ENCODE measurements at places on chromosomes 1 and 21.

DNA sequence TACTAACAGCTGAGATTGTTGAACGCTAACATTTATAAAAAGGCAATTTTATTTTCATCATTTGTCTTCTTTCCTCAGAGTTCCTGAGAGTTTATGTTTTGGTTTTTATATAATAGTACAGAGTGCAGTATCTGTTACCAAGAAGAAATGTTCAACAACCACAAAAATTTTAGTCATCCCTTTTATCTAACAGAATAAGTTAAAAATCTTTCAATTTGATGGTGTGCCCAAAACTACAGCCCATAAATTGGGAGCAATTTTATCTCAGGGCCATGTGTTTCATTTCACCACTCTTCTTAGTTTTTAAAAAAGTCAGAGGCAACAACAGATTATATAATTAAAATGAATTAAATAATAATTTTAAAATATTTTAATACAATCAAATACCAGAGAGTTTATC lies 37.1 kb downstream of the NEXN start:
- DNase-seq = no peak

GRCh38 chr21:26115899-26116298 lies 54.7 kb downstream of the APP start:
- DNase-seq = no peak

GRCh38 chr1:82445827-82446226 lies 645.1 kb downstream of the ADGRL2 start:
- DNase-seq = no peak

GRCh38 chr1:232472485-232473041 lies 157.4 kb downstream of the SIPA1L2 start:
- DNase-seq = no peak

DNA sequence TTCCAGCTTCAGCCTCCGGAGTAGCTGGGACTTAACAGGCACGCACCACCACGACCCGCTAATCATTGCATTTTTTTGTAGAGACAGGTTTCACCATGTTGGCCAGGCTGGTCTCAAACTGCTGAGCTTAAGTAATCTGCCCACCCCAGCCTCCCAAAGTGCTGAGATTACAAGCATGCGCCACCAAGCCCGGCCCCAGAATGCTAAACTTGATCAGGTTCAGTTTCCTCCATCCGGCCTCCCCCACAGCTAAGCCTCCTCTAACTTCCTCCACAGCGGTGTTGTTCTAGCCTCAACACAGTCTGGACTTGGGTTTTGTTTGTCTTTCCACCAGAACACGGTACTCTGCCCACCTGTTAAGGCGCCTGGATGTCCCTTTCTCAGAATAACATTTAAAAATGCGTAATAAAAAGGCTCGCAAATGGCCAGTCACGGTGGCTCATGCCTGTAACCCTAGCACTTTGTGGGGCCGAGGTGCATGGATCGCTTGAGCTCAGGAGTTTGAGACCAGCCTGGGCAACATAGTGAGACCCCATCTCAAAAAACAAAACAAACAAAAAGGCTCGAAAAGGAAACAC lies 2.4 kb downstream of the PARP1 start:
- DNase-seq = no peak

GRCh38 chr1:158035976-158036583 lies 42.6 kb downstream of the KIRREL1 start:
- DNase-seq = no peak

- no peak for DNase-seq
Observed at GRCh38 chr1:113677250-113678158, 81.8 kb downstream of the PHTF1 start.

GRCh38 chr1:220527279-220527907 lies 543 bp upstream of the MARK1 start:
- DNase-seq = no peak

- DNase-seq = no peak
Observed at GRCh38 chr1:33277488-33278084, 21.3 kb downstream of the ZNF362 start.

- no peak for DNase-seq
Observed at GRCh38 chr1:243489681-243490546, 234.1 kb downstream of the SDCCAG8 start.

DNA sequence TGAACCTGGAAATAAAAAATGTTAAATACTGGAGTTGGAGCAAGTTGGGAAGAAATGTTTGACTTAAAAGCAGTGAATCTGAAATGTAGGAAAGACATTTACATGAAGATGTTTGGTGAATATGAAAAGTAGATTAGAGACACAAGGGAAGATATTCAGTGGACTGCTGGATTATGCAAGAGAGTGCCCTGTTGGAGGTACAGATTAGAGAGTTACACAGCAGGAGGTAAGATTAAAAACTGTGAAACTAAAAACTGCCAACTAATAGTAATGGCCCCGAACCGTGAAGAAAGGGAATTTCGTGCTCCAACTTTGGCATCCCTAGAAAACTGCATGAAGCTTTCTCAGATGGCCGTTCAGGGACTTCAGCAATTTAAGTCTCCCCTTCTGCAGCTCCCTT lies 375.4 kb downstream of the DPYD start:
- DNase-seq = no peak

DNA sequence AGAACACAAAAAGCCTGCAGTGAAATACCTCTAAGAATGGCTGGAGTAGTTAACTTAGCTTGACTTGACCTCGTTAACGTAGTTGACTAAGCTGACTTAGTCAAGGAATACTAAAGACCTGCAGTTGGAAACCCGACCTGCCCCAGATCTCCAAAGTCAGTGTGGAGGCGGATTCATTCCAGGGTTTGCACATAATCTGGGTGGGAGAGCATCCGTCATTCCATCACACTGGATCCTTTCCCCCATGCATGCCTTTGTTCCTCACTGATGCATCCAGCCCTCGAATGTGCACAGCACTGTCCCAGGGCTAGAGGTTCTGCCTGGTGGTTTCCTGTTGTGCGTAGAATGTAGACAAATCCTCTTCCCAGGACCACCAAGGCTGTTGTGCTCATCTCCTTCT lies 76.4 kb downstream of the KCNN3 start:
- DNase-seq = no peak

GRCh38 chr1:245079021-245079609 lies 75.7 kb upstream of the KIF26B start:
- no peak for DNase-seq

DNA sequence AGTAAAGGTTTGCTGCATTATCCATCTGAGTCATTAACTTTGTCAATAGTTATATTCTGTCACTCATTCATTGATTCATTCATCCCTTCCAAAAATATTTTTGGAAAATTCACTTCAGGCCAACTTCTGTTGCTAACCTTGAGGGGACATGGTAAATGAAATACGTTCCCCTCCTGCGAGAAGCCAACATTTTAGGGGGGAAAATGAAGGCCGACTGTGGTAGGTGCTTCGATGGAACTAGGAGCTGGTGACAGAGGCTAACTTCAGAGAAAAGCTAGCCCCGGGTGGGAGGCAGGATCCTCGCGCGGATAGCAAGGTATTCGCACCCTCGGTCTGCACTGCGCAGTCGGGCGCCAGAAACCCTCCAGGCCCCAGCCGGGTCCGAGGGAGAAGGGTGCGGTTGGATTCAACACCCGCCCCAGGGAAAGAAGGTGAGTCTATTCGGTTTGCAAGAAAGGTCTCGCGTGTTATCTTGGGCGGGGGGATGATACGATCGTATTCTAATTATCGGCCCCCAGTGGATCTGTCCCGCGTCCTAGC lies 646 bp upstream of the RRP15 start:
- DNase-seq = no peak
